ENCODE measurements at places on chromosomes 12 and 14.

GRCh38 chr12:14614704-14615121 is 47.0 kb upstream of the PLBD1 start:
- no peak for DNase-seq

- DNase-seq: peak; percentile 69
Measured at GRCh38 chr14:31269634-31270195, 62.1 kb upstream of the HECTD1 start.

GRCh38 chr14:101109347-101109638 is 205.8 kb upstream of the RTL1 start:
- DNase-seq: no peak

- peak; percentile 25 for DNase-seq
Measured at GRCh38 chr12:68932961-68933893, at the start of gene CPM. TSS of gene CPM (minus strand) at chr12:68933171. CDS start at chr12:68932837, 334 bp downstream.

- DNase-seq: no peak
Measured at GRCh38 chr12:40502322-40502721, 189.9 kb upstream of the CNTN1 start.

- no peak for DNase-seq
Measured at GRCh38 chr14:67077921-67078320, 111.3 kb upstream of the GARIN2 start.

GRCh38 chr12:53327435-53328042 is 6.1 kb upstream of the AAAS start:
- peak; percentile 30 for DNase-seq

GRCh38 chr12:101648195-101648594 is 49.2 kb upstream of the CHPT1 start:
- no peak for DNase-seq

DNA sequence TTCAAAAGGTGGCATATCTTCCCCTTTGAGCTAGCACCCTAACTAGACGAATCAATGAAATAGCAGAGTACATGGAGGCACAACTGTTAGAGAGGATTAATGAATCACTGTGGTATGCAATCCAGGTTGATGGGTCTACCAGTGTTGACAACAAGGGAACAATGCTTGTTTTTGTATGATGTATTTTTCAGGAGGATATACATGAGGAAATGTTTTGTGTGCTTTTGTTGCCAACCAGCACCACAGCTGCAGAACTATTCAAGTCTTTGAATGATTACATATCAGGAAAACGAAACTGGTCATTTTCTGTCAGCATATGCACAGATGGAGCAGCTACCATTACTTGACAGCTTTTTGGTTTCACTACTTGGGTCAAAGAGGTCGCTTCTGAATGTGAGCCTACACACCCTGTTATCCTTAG is 142.6 kb downstream of the GPHN start:
- no peak for DNase-seq

- peak; percentile 11 for DNase-seq
Measured at GRCh38 chr14:95313707-95314106, 6.0 kb downstream of the CLMN start.

- DNase-seq: no peak
Measured at GRCh38 chr12:79388011-79388410, 302.8 kb downstream of the PAWR start.

- peak; percentile 82 for DNase-seq
Measured at GRCh38 chr14:88385212-88386101, at the start of gene SPATA7. TSS of gene SPATA7 (plus strand) at chr14:88385657. CDS start at chr14:88385819, 162 bp downstream.

DNA sequence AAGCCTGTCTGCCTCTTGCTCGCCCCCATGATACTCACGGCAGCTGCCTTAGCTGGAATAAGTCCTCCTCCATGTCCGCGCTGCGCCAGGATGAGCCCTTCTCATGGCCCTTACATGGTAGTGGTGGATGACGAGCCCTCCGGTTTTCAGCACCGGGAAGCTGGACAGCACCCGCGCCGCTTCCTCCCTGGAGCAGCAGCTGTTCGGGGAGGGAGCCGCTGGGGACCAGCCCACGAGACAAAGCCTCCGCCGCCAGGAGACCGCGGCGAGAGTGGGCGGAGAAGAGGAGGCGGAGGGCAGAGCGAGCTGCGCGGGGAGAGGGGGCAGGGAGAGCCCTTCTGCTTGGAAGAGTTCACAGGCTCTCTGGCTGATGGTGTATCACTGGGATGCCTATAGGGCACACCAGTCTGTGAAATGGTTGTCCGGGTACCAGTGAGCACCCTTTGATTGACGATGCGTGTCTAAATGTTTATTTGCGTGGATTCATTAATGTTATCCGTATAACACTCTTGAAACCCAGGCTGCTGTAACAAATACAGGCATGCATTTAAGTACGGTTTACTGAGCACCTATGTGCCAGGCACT is at the start of gene SVOP:
Gene SVOP (minus strand): TSS at position 273 of the 585 bp plus-strand sequence. CDS start 200 bp downstream, at position 73.
- DNase-seq: peak; percentile 55

DNA sequence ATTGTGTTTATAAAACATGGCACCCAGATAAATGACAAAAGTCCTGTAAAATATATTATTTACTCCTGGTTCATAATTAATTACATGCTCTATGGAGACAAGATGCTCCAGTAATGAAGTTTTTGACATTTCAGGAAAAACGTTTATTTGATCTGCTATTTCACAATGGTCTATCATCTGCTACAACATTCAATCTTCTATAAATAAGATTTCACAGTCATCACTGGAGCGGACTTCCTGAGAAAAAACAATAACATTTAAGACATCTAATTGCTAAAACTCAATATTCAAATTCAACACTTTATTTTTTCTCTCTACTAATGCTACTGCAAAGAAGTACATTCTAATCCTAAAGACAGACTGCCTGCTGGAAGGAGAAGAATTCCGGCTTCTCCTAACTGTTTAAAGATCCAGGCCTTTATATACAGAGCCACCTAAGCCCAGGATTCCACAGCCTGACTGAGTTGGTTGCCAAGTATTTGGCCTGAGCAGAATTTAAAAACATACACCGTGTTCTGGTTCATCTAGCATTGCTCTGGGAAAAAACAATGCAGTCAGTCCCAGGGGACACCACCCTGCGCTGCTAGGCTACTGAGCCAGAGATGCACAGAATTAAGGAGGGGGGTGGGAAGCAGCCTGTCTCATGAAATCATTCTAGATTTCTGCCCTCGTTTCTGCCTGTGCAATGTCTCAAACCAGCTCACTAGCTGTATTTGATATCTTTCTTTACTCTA is 58.0 kb downstream of the TMTC1 start:
- DNase-seq: no peak

DNA sequence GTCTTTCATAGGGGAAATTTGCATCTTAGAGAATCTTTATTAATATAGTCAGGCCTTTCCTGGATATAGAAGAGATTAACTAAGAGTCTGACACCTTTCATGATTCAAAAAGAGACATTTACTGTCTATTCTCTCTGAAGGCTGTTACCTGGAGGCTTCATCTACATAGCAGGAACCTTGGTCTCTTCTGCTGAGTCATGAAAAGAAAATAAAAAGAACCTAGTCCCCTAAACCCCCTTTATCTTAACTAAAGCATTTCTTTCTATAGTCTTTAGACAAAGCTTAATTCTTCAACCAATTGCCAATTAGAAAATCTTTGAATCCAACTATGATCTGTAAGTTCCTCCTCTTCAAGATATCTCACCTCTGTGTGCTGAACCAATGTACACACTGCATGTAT is 33.1 kb downstream of the RPS29 start:
- DNase-seq: no peak

DNA sequence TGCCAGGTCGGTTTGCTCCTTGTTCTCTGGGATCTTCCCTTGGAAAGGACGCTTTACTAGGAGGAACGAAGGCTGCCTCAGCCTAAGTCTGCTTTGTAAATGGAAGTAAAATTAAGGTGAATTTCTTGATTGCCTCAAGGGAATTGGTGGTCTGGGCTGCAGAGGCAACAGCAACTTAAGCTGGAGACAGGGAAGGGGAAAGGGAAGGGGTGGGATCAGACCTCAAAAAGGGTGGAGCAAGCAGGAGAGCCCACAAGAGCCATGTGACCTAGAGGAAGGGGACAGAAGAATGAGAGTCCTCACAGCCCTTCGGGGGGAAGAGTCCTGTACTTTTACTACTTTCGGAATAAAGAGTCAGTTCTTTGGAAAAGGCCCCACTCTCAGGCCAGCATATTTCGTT is 147.9 kb downstream of the PPM1H start:
- DNase-seq: no peak

DNA sequence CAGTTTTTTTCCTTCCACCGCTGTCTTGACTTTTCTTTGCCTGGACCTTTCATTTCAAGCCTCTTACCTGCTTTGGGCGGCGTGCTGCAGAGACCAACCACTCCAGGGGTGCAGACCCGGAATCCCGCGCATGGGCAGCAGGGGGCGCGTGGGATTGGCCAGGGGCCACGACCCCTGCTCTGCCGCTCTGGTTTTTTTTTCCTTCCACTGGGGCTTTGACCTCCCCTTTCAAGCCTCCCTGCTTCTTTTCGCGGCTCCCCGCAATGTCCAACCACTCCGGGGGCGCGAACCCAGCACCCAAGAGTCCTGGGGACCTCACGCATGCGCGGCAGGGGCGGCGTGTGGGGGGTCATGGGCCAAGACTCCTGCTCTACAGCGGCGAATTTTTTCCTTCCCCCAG is 325.1 kb downstream of the ALG10 start:
- no peak for DNase-seq

DNA sequence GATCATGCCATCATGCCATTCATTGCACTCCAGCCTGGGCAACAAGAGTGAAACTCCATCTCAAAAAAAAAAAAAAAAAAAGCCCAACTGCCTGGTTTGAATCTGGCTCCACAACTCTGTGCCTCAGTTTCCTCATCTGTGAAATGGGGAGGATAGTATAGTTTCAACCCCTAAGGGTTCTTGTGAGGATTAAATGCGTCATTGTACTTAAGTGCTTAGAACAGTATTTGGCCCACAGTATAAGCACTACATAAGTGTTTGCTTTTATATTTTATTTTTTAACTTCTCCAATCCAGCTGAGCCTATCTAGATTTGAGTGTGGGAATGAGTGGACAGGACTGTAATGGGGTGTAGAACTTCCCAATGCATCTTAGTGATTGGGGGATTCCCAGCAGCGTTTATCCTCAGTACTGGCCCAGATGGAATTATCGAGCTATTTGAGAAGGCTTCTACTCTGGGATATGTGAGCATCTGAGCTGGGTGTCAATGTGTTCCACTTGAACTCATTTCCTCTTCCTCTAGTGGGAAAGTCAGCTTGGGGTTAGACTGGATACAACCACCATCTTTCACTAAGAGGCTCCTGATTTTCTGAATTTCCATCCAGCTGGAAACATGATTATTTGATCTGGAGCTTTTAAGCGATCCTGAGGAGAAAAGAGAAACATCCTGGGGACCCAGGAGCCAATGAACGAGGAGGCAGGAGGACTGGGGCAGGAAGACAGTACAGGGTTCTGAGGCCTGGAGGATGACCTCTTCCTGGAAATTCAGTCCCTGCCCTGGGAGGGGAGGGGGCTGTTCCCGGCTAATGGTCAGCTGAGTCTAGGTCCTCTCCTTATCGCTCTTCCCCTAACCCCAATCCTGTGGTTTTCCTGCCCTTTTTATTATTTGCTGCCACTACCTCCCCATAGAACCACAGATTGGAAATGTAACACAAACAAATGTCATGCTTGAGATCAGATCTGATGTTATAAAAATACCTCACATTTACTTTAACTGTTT is 9.3 kb upstream of the ESPL1 start:
- DNase-seq: no peak

DNA sequence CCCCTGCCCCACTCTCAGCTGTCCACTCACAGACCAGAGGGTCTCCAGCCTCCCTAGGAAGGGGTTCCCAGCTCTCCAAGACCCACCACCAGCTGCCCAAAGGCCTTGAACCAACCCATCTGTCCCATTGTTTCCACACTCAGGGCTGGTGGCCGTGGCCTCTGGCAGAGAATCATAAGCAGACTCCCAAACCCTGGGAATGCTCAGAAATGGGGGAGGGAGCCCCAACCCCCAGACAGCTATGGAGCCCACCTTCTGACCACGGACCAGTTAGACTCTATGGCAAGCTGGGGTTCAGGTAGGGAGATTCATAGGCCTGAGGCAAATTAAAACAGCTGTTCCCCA is 280.0 kb downstream of the DPF3 start:
- DNase-seq: no peak

DNA sequence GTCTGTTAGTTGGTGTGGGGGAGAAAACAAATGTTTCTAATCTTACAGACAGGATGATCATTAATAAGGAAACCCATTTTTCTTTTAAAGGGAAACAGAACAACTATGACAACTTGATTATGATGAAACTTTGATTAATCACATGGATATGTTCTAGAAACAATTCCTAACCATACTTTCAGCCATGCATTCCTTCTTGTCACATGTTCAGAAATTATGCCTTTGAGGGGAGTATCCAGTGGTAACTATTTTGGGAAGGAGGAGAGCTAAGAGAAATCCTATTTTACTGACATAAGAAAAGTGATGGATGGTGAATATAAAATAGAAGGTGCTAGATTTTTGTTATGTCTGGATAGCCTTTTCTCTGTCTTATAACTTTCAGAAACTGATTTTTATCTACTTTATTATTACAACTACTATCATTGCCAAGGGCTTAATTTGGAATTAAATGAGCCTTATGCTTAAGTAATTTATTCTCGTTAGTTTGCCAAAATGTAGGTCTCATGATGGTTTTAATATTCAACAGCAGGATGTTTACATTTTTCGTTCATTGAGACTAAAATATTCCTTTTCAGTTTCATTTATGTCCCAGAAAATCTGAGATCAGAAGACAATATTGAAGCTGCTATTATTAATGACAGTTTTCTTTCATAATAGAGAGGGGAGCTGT is 200.1 kb downstream of the TMTC2 start:
- no peak for DNase-seq

- DNase-seq: peak; percentile 92
Measured at GRCh38 chr12:116358893-116359761, 81.6 kb upstream of the MED13L start.

DNA sequence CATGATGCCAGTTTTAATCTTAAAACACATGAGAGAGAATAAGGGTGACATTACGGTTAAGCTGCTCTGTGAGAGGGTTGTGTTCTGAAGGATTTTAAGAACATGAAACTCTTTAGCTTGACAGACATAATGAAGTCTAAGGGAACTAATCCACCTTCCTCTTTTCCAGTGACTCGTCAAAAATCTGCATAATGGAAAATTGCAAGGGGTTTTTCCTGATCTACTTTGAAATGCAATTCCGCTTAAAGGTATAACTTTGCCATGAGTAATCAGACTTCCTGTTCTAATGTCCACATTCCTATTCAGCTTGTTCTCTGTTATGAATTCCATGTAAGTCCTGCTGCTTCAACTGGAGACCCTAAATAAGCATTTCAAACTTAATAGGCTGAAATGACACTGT is at the start of gene ZNF705A:
Gene ZNF705A (plus strand): TSS at position 171 of the 400 bp plus-strand sequence. CDS start 15,611 bp downstream, outside the sequence.
- peak; percentile 72 for DNase-seq

- DNase-seq: peak; percentile 76
Measured at GRCh38 chr14:54625112-54625511, 58.2 kb downstream of the SAMD4A start.

DNA sequence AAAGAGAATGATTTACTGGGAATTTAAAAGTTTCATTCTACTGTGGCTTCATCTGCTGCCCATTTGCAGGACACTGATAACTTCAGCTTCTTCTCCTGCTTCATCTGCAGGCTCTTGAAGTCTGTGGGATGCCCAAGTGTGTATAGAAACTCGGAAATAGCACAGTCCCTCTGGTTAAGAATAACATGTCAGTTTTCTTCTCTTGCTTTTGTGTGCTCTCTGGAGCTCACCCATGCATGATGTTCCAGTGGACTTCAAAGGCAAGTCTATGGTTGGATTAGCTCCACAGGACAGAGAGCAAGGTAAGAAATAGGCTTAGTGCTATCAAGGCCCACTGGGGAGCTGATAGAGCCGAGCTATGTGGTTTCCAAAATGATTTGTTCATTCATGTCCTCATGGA is 13.7 kb downstream of the RMST start:
- no peak for DNase-seq
